ENCODE measurements at places on chromosomes 1 and 21.
A peak's percentile ranks its signal among the peaks of the same experiment; 100 is the strongest.

GRCh38 chr1:206010060-206010459, 6.9 kb upstream of the RAB7B start:
- no peak overlapping the region for H3K27ac ChIP-seq
- H3K4me3 ChIP-seq: no peak overlapping the region

DNA sequence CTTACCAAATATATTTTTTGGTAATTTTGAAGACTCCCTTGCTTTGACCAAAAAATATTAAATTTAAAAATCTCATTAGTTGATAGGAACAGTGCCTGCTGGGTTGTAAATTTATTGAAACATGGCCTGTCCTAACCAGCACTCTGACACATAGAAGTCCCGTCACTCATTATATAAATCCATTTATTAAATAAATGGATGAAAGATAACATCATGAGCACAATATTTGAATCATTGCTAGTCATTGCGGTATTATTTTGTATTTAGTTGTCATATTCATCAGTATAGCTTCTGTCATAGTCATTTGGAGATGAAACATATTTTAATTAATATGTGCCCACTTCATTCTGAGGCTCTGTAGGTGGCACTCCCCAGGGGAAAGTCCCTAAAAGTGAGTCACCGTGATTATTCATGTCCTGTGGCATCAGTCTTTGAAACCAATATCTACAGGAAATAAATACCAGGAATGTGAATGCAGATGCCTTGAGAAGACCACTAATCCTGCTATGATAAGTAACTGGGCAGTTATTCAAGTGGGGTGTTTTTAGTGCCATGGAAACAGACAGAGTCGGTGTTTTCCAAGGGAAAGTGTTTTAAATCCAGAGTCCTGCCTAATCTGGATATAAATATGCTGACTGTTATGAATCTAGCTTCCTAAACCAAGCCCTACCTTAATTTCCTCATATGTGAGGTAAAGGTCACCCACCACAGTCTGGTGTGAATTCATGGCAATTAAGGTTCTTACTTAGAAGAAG, 302.0 kb downstream of the DUSP10 start:
- H3K4me1 ChIP-seq: peaks cover 54% of the 10 kb centered on the region
- DNase-seq: peak; percentile 73
- H3K36me3 ChIP-seq: no peaks in the 10 kb centered on the region
- no peaks in the 10 kb centered on the region for H3K27me3 ChIP-seq
- peak overlapping the region; percentile 36 for H3K4me3 ChIP-seq

GRCh38 chr1:154219541-154219940, 1.2 kb upstream of the UBAP2L start:
- peak overlapping the region; percentile 96 for H3K4me3 ChIP-seq
- peak; percentile 67 for DNase-seq
- peaks cover 37% of the 10 kb centered on the region for H3K4me1 ChIP-seq
- peak overlapping the region; percentile 100 for H3K27ac ChIP-seq
- H3K36me3 ChIP-seq: peaks cover 28% of the 10 kb centered on the region

DNA sequence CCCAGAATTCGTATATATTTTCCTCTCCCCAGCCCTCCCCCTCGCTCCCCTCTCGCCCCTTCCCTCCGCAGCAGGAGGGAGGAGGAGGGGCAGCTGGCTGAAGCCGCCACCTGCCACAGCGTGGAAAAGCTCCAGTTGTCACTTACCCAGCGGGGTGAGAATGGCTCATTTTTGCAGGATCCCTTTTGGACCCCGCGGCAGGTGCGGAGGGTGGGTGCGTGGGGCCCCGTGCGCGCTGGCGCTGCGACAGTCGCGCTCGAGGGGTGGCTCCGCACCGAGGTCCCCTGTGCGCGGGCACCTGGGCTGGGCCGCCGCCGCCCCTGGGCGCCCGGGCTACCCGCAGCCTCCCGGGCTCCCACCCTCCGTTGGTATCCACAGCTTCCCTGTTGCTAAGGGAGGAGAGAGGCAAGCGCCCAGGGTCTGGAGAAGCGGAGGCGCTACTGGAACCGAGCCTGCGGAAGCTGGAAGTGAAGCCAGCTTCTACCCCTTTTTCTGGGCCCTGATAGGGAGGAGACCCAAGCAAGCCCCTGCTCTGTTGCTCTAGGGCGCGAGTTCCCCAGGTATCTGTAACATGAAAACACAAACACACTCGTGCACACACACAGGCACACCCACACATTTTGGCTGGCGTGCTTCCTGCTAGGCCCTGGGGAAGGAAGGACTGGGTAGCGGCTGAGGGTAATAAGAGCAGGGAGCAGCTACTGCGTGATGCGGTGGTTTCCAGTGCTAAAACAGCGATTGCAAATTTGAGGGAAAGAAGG, at the start of gene ERICH3:
Gene ERICH3, minus strand, starts transcription at position 442 of the 761 bp plus-strand sequence. Its CDS starts 273 bp downstream, at position 169.
- H3K27ac ChIP-seq: no peak within 1 kb of the TSS
- H3K36me3 ChIP-seq: no peaks in the 10 kb centered on the region
- no peaks in the 10 kb centered on the region for H3K27me3 ChIP-seq
- H3K4me3 ChIP-seq: peak within 1 kb of the TSS; percentile 62

DNA sequence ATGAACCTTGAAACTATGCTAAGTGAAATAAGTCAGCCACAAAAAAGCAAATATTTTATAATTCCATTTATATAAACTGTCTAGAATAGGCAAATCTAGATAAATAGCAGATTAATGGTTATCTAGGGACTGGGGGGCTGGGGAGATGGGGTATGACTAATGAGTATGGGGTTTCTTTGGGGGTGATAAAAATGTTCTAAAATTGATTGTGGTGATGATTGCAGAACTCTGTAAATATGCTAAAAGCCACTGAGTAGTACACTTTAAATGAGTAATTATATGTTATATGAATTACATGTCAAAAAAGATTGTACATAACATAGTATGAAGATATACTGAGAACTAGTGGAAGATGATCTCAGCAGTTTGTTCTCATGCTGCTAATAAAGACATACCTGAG, 675.0 kb downstream of the KIF26B start:
- no peak overlapping the region for H3K27ac ChIP-seq
- peaks cover 3% of the 10 kb centered on the region for H3K36me3 ChIP-seq
- no peak overlapping the region for H3K4me3 ChIP-seq
- no peaks in the 10 kb centered on the region for H3K27me3 ChIP-seq

DNA sequence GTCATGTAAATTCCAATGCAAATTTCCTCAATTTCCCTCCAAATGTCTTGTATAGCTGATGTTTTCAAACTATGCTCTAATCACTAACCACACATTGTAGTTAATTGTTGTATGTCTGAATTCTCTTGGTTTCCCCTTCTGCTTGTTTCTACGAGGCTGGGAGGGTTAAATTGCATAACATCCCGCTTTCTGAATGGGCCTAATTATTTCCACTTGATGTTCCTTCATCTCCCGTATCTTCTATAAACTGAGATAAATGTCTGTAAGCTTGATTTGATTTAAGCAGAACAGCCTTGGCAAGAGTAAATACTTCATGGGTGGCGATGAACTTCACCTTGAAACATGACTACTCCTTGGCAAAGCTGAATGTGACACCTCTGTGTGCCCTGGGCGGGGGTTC, 72.2 kb downstream of the SERINC2 start:
- H3K27ac ChIP-seq: no peak overlapping the region
- H3K4me1 ChIP-seq: peaks cover 10% of the 10 kb centered on the region
- no peak overlapping the region for H3K4me3 ChIP-seq
- no peaks in the 10 kb centered on the region for H3K36me3 ChIP-seq
- peaks cover 32% of the 10 kb centered on the region for H3K27me3 ChIP-seq

DNA sequence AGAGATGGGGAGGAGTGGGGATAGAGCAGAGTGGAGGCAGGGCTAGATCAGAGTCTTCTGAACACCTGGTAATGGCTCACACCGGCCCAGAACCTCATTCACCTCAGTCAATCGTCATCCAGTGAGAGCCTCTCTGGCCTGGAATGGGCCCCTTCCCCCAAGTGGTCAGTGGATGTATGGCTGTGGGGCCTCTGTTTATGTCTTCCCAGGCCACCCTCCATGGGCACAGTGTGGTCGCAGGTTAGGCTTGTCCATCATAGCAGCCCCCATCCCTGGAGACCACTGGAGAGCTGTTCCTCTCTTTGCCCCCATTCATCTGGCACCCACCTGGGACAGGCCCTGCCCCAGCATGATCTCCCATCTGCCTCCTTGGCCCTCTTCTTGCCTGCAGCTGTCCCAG, 29.6 kb upstream of the TENT5C start:
- no peak for DNase-seq
- no peaks in the 10 kb centered on the region for H3K27me3 ChIP-seq
- H3K36me3 ChIP-seq: no peaks in the 10 kb centered on the region
- no peak overlapping the region for H3K27ac ChIP-seq
- H3K4me3 ChIP-seq: no peak overlapping the region

GRCh38 chr1:89167590-89168230, 8.1 kb downstream of the GBP7 start:
- H3K27me3 ChIP-seq: no peaks in the 10 kb centered on the region
- H3K4me1 ChIP-seq: no peaks in the 10 kb centered on the region
- no peak overlapping the region for H3K27ac ChIP-seq
- DNase-seq: no peak
- H3K4me3 ChIP-seq: no peak overlapping the region

- no peak overlapping the region for H3K4me3 ChIP-seq
- H3K4me1 ChIP-seq: no peaks in the 10 kb centered on the region
- H3K27ac ChIP-seq: no peak overlapping the region
- no peaks in the 10 kb centered on the region for H3K36me3 ChIP-seq
These were observed 23.2 kb downstream of the SLC44A5 start for GRCh38 chr1:75587692-75588091.

- no peak overlapping the region for H3K27ac ChIP-seq
- DNase-seq: peak; percentile 74
- no peaks in the 10 kb centered on the region for H3K36me3 ChIP-seq
- H3K27me3 ChIP-seq: no peaks in the 10 kb centered on the region
- no peaks in the 10 kb centered on the region for H3K4me1 ChIP-seq
These were observed 248.7 kb downstream of the NPHP4 start for GRCh38 chr1:5743435-5744095.

- H3K4me1 ChIP-seq: no peaks in the 10 kb centered on the region
- no peaks in the 10 kb centered on the region for H3K36me3 ChIP-seq
- no peak for DNase-seq
- no peaks in the 10 kb centered on the region for H3K27me3 ChIP-seq
- H3K27ac ChIP-seq: no peak overlapping the region
These were observed 355.6 kb downstream of the PRDM2 start for GRCh38 chr1:14055442-14056223.

- no peak for DNase-seq
- H3K4me3 ChIP-seq: no peak overlapping the region
- H3K27ac ChIP-seq: no peak overlapping the region
- H3K36me3 ChIP-seq: no peaks in the 10 kb centered on the region
- no peaks in the 10 kb centered on the region for H3K27me3 ChIP-seq
These were observed 563.9 kb upstream of the NR5A2 start for GRCh38 chr1:199463521-199464127.

DNA sequence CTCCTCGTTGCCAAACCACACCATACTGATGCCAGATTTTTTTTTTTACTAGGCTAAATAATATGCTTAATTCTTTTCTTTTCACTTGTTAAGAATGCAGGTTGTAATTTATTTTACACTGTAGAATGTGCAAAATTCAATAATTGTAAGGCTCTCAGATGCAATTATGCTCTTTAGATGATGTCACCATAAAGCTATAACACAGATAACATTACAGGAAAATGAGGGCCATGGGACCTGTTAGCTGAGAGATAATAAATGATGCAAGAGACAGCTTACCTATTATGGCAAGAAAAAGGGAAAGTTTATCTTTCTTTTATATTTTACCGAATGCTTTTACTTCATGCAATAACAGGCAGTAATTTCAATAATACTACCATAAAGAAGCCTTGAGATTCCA, 35.4 kb downstream of the CHRM3 start:
- H3K36me3 ChIP-seq: no peaks in the 10 kb centered on the region
- no peak overlapping the region for H3K4me3 ChIP-seq
- no peak overlapping the region for H3K27ac ChIP-seq
- no peaks in the 10 kb centered on the region for H3K27me3 ChIP-seq

DNA sequence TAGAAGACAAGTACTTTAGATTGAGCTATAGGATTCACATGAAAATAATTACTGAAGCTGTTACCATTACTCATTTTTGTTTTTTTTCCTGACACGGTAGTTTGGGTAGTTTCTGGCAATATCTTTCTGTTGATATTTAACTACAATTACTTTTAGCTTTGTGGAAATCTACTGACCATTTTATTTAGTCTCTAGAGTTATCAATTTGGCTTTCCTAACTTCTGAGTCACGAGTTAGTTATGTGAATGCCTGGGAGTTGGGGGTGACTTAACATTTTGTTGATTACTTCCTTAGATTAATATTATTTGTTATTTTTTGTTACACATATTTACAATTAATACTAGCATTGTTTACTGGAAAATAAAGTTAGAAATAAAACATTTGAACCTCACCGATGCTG, 160.6 kb downstream of the HMCN1 start:
- H3K4me3 ChIP-seq: no peak overlapping the region
- H3K27ac ChIP-seq: peak overlapping the region; percentile 35
- H3K27me3 ChIP-seq: no peaks in the 10 kb centered on the region
- H3K36me3 ChIP-seq: no peaks in the 10 kb centered on the region
- peaks cover 7% of the 10 kb centered on the region for H3K4me1 ChIP-seq
- DNase-seq: no peak

DNA sequence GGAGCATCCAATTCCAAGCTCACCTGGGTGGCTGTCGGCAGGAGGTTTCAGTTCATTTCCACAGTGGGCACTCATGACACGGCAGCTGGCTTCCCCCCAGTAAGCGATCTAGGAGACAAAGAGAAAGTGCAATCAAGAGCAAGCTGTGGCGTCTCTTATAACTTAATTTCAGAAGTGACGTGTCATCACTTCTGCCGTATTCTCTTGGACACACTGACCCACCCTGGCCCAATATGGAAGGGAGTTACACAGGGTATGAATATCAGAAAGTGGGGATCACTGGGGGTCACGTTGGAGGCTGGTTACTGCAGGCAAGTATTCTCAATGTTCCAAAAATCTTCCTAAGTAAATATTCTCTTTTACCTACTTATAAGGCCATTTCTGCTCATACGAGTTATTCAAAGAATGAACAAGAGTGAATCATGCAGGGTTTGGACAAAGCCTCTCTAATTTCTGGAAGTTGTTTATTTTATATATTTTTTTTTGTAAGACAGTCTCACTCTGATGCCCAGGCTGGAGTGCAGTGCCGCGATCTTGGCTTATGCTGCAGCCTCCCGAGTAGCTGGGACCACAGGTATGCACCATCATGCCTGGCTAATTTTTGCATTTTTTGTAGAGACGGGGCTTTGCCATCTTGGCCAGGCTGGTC, 46.5 kb upstream of the GREM2 start:
- peaks cover 6% of the 10 kb centered on the region for H3K4me1 ChIP-seq
- no peaks in the 10 kb centered on the region for H3K27me3 ChIP-seq

DNA sequence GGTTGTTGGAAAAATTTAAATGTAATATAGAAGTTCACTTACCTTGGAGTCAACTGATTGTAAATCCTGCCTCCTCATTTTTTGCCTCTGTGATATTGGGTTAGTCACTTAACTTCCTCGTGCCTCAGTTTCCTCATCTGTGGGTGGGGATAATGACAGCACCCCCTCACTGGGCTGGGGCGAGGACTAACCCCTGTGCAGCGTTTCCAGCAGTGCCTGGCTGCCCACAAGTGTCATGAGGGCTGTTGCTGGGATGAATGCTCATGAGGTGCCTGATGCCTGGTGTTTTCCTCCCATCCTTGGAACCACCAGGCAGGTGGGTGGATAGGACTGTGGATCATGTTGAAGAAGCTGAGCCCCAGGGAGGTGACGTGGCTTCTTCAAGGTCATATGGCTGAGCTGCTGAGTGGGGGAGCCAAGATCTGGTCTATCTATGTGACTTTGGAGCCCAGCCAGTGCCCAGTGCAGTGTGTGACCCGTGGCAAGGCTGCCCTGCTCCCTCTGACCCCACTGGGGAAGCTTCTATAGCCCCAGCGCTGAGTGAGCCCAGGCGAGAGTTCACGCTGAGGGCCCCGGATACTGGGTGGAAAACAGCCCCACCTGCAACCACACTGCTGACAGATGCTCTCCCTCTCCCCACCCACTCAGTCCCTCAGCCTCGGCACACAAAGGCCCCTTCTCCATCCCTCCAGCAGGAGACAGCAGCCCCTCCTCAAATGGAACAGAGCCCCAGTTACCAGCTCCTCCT, 446.0 kb downstream of the PTPRU start:
- H3K27ac ChIP-seq: no peak overlapping the region
- H3K36me3 ChIP-seq: no peaks in the 10 kb centered on the region
- H3K4me1 ChIP-seq: peaks cover 3% of the 10 kb centered on the region
- no peak for DNase-seq
- no peaks in the 10 kb centered on the region for H3K27me3 ChIP-seq

Data from osteoblast (primary cell).